ENCODE measurements at places on chromosomes 7 and 10. TPM values are rescaled to one million over a fixed set of nuclear protein-coding genes. Genes with fewer than 3 reads are reported as not detected.
A peak's percentile ranks its signal among the peaks of the same experiment; 100 is the strongest.

GRCh38 chr10:115829521-115830205 is 443.3 kb downstream of the GFRA1 start:
- DNase-seq = no peak

Gene GRM8
- polyA plus RNA-seq = 15.6 TPM

GRCh38 chr7:2612445-2613097 is 19.2 kb upstream of the TTYH3 start:
- no peak for DNase-seq

DNA sequence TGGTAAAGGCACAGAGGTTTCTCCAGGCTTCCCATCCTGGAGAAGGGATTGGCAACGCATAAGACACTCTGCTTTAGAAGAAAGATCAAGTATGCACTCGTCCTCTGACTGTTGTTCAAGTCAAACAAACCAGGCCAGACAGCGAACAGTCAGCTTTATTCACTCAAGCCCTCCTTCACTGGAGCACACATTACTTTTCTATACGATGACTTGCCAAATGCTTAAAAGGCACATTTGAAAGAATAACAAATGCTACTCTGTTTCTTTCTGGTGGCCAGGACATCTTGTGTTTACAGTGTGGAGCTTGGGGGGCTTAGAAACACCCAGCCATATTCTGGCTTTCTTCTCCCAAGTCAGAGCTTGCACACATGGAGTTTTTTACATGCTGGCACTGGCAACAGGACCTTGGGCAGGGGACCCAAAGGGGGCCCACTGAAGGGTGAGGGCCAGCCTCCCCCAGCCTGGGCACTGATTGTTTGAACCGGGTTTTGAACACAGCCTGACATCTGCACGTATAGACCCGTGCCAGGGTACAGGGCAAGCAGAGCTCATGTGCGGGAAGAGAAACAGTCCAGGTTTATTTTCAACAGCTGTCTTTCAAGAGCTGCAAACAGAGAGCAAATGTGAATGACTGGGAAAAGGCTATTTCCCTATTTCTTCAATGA is 33.3 kb upstream of the FGFR2 start:
- no peak for DNase-seq

GRCh38 chr7:47500103-47500563 is 81.8 kb downstream of the TNS3 start:
- no peak for DNase-seq

DNA sequence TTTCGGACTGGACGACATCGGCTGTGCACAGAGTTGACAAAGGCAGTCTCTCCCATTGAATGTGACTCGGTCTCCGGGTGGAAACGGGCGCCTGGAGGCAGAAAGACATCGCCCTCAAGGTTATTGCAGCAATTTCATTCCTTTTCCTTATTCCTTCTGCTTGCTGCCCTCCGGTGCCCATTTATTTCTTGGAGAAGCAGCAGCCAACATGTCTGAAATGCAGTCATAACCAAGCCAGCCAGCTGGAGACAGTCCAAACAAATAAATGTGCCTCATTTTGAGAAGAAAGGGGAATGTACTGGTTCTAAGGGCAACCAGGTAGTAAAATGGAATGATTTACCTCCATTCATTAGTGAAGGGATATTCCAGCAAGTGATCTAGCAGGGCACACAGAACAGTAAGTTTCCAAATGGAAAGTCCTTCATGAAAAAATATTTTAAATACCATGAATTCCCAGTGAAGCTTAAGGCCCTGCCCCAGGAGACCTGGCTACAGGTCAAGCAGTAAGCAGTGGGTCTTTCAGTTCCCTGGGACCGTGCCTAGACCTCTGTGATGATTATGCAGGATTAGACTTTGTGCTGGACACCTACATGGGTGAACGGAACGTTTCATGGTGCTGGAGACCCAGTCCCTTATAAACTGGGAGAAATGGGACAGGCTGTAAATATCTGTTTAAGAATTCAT is 86.6 kb downstream of the ABLIM1 start:
- DNase-seq = no peak

Gene KRIT1
- polyA plus RNA-seq = 26.8 TPM

Gene SSC4D
- 3.1 TPM for polyA plus RNA-seq

DNA sequence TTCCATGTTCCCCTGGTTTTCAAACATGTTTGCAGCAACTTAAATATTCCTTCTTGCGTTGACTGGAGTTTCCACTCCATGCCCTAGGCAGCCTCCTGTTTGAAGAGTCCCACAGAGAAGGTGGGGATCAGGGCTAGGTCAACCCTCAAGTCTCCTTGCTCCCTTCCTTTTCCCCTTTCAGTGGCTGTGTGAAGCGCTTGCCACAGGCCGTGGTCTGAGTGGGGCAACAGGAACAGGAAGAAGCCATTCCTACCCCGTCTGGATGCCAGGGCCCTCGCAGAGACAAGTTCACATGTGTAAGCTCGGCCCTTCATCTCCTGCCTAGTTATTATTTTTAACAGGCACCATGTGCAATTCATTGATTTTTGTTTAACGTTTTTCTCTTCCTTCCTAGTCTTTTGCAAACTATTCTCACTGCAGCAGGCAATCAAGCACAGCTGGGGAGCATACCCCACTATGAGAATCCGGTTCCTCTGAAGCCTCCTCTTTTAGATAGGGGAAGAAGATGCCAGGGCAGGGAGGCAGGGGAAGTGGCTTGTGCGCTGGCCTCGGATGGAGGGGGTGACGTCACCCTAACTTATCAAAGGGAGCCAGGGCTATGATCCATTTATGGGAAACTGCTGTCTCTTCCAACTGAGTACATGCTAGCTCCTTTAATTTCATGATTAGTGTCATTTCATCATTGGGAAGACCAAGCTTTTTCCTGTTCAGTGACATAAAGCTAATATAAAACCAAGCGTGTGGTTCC is 64.2 kb downstream of the PRLHR start:
- DNase-seq = no peak

Gene C1QL3
- 6.2 TPM for polyA plus RNA-seq

DNA sequence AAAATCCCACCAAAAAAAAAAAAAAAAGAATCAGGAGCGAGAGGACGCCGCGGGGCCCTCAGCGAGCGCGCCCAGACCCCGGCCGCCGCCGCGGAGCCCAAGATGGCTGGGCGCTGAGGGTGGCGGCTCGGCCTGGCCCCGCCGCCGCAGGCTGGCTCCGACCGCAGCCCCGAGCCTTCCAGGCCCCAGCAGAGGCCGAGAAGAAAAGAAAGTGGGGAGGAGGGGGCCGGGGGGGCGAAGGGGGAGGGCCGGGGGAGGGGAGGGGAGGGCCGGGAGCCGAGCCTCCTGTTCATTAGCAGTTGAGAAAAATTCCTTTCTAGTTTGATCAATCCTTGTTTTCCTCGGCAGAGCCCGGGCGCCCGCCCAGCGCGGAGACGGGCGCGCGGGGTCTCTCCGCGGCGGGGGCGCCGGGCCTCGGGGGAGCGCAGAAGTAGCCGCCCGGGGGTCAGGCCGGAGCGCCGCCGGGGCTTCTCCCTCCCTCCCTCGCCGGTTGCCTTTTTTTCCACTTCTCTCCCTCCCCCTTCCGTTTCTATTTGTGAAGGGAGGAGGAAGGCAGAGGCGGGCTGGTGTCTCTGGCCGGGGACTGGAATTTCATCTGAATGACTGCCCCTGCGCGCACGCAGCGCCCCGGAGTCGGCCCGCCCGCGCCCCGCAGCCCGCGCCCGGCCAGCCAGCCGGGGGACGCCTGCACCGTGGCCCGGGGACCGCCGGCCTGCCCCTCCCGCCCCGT is 778 bp upstream of the TRIM8 start:
- DNase-seq = no peak

DNA sequence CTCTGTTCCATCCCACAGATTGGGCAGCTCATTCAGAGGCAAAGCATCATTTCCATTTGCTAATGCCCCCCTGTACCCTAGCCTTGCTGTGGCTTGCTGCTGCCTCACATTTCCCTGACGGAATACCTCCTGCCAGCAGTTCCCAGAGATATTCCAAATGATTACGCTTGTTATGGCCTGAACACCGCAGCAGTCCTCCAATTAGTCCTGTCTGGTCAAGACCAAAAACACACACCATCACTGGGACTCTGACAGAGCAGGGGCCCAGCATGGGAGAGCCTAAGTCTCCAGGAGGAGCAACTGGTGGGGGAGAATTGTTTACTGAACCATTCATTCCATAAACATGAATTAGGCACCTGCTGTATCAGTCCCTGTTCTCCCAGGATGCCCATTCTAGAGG is 6.1 kb downstream of the OGDHL start:
- no peak for DNase-seq

Gene PPP1R3A
- polyA plus RNA-seq = not detected

GRCh38 chr7:18740579-18740988 is 245.0 kb downstream of the HDAC9 start:
- no peak for DNase-seq

- no peak for DNase-seq
Observed at GRCh38 chr10:125451319-125451718, 231.6 kb downstream of the TEX36 start.

DNA sequence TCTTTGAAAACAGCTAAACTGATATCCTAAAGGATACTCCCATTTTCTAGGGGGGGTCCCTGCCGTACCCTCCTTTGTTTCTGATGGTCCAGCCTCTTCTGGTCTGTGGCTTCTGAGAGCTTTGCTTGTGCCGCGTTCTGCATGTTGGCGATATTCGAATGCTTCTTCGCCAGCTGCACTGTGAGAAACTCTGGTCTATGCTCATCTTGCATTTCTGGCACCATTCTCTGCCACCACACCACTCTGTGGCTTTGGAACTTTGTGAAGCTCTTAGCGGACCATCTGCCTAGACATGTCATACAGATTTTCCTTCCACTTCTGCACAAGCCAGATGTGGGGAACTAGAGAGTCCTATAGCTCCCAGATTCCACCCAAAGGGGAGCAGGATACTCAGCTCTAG is 197.2 kb downstream of the REEP3 start:
- peak; percentile 48 for DNase-seq

Gene OPN4
- 0.17 TPM for polyA plus RNA-seq

Gene CYP2C8
- 6.1 TPM for polyA plus RNA-seq

Gene HOXA7
- polyA plus RNA-seq = 91.6 TPM

Gene NKX2-3
- not detected for polyA plus RNA-seq

GRCh38 chr10:12729885-12730284 is 271.6 kb downstream of the CCDC3 start:
- DNase-seq = no peak

DNA sequence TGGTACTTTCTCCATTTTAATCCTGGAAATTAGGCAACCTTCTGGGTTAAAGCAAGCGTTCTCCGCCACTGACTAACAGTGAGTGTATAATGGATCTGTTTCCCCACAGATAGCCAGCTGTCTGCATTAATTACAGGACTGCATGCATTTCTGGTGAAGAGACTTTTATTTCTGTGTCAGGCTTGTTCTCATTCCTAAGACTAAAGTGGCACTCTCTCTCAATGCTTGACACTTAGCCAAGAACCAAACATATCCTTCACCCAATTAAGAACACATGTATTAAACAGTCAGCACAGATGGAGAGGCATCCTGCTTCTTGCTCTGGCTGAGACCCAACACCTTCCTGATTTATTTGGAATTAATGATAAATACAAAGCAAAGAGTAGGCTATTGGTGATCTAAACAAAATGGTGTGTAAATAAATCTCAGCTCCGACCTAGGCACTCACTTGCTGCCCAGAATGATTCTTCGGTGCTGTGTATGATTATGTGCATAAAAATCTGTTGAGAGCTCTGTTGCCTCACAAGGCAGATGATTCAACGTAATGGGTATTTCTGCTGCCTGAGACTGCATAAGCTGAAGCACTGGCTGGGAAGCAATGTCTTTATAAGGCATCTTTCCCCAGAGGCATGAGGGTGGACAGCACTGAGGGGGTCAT is 16.8 kb downstream of the CALU start:
- peak; percentile 46 for DNase-seq

GRCh38 chr7:77288676-77289320 is 89.2 kb upstream of the FGL2 start:
- no peak for DNase-seq

DNA sequence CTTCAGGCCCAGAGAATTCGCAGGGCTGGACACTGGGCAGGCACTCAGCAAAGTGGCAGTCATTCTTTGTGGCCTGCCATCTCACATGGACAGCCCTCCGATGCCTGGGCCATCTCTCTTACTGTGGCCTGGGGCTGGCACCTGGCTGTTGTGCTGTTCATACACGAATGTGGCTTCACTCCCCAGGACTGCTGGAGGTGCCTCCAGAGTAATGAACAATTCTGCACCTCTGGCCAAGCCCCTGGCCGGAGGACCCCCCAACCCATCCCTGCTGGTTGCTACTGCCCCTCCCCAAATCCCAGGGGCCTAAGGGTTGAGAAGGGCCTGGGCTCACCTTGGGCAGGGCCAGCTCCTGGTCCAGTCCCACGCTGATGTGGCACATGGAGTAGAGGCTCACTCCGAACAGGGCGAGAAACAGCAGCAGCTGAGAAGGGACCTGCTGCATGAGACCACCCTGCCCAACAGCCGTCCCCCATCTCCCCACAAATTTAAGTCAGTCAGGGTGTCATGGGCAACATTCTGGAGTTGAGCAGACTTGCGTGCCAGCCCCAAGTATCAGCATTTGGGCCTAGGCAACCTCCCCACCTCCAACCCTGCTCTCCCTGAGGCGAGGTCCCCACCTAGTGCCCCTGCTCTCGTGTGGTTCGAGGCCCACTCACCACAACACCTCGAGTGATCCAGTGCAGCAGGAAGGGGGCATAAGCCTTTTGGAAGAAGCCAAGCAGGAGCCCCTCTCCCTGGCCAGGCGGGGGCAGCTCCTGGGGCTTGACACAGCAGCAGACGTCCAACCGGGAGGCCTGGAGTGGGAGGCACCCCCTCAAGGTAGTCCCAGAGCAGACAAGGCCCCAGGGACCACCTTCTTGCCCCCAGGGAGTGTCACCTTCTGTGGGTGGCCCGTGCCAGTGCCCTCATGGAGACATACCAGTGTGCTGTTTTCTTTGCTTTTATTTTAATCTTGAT is 9.4 kb downstream of the NPC1L1 start:
- DNase-seq = no peak

DNA sequence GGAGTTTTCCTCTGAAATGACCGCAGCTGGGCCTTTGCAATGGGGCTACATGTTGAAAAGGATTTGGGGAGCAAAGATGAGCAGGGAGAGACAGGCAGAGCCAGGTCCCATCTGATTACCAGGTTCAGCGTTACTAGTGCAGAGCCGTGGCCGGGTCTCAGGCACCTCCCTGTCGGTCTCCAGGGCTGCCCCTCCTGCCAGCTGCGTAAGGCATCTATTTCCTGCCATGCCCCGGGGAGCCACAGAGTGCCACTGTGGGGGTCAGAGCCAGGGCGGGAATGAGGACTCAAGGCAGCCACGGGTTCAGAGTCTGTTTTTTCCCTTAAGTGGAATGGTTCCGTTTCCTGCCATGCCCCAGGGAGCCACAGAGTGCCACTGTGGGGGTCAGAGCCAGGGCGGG is 382.6 kb upstream of the SHH start:
- no peak for DNase-seq

- no peak for DNase-seq
Observed at GRCh38 chr7:7817748-7818147, 99.3 kb upstream of the RPA3 start.

DNA sequence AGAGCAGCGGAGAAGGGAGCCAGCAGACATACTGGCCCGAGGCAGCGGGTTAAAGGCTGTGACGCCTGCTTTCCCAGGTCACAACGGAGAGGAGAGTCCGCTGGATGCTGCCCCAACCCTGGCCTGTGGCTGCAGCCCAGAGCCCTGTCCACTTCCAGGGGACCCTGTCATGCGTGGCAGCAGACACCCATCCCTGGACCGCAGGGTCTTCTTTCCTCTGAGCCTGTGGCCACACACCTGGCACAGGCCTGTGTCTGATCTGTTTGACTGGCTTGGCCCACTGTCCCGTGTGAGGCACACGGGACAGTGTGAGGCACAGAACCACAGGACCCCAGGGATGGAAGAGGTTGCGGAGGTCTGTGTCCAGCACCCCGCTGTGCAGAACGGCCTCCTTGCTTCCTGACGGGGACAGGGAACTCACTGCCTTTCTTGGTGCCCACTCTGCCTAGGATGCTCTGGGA is 42.4 kb downstream of the INSIG1 start:
- DNase-seq = no peak

- DNase-seq = no peak
Observed at GRCh38 chr10:74153123-74153522, 2.1 kb downstream of the ADK start.
